ENCODE measurements at places on chromosomes 11 and 22.

DNA sequence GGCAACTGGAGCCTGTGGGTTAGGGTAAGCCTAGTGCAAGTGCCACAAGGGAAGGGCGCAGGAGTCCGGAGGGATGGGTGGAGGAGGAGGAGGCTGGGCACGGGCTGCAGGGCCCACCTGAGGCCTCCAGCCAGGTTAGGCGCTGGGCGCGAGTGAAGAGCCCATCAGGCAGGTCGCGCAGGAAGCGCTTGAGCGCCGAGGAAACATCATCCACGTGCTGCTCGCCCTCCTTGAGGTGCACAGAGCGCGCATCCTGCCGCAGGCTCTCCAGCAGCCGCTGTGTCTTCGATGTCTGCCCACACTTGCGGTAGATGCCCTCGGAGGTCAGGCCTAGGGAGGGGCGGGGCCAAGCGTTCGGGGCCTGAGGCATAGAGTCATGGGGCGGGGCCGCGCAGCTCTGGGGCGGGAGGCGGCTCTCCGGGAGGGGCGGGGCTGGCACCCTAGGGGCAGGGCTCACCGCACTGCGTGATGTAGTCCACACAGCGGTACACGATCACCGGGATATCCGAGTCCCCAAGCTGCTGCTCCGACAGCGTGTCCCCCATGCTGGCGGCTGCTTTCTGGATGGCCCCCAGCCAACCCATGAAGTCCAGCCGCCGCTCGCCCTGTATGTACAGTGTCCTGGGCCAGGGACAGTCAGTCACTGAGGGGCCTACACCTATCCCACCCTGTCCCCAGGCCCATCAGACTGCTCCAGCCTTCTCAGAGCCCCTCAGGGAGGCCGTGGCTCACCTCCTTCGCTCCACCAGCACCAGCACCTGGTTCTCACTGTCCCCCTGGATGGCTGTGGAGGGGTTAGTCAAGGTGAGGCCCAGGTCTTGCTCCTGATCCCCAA lies 22.9 kb upstream of the PDE2A start:
- no peak for DNase-seq

- DNase-seq = no peak
These were observed 61.4 kb downstream of the LIF start for GRCh38 chr22:30185129-30185528.

DNA sequence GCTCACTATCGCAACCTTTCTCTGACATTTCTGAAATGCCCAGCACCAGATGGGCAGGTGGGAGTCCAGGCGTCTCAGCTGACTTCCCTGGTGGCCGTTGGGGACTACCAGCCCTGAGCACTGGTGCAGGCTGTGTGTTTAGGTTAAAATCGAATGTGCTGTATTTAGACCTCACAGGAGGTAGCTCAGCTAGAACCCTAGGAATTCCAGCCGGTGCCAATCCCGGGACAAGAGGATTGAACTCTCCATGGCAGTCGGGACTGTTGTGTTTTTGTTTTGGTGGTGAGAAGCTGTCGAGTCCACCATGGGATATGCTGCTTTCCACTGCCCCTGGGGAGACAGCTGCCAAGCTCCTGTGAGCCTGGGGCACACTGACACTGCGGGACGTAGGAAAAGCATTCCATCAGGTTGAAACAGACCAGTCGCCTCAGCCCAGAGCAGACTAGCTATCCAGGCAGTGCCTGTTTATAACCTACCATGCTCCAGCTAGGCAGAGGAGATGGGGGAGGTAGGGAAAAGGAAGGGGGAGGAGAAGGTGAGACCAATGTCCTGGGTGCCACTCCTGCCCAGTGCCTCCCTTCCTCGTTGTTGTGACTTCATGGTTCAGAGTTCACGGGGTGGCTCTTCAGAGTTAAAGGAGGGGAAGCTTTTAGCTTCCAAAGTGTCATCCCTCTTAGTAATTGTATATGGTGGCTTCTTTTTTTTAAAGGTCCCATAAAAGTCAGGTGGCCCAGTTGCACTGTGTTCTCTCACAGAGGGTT lies 53.0 kb downstream of the MICAL2 start:
- no peak for DNase-seq

DNA sequence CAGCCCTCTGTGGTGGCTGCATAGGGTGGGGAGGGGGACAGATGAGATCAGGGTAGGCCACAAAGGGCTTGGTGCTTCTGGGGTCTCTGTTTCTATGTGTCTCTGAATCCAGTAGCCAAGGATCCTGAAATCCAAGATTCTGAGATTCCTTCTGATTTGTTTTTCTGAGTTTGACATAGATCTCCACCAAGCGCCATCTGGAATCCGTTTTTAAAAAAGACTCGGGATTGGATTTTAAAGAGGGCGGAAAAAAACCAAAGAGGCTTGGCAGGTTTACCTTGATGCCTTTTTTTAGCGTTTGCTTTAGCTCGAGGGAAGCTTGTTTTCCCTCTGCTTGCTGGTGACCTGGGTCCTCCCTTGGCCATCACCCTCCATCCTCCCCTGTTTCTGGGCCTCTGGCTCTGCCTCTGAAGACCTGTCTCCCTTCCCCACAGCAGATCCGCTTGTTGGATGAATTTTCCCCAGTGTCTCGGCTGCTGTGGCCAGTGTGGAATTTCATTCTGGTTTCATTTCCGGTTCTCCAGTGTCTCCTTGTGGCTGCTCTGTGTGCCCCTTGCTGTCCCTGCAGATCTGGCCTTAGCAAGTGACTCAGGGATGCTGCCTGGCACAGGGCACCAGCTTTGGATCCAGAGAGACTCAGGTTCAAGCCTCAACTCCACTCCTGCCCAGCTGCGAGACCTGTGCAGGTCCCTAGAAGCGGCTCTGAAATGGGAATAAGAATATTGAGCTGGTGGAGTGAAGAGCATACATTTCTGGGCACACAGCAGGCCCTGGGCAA lies 15.1 kb downstream of the SYNGR1 start:
- no peak for DNase-seq

GRCh38 chr22:42985531-42985905 lies 29.4 kb downstream of the PACSIN2 start:
- DNase-seq = no peak

All from retina (tissue), 1 donor.